ENCODE measurements at places on chromosomes 16 and 17.

DNA sequence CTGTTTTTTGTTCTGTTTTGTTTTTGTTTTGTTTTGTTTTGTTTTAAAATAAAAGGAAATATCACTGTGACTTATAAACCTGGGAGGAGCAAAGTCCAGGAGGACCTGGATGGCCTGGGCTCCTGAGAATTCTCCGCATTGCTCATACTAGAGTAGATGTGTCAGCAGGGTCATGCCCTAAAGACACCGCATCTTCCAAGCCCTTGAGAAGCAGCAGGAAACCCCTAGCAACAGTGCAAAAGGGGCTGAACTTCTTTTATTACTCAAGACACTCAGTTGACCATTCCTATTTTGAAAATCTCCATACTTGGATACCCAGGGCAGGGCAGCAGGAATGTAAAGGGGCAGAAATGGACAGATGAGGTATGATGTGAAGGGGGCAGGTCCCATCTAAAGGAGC lies 51.8 kb downstream of the SYT17 start:
- DNase-seq, result no peak

GRCh38 chr17:2803386-2803785 lies 7.1 kb downstream of the RAP1GAP2 start:
- no peak for DNase-seq

GRCh38 chr16:68005786-68006286 lies 6.6 kb upstream of the DPEP2 start:
- no peak for DNase-seq

GRCh38 chr16:7140899-7141298 lies 191.7 kb upstream of the RBFOX1 start:
- DNase-seq, result no peak

GRCh38 chr17:65959630-65960029 lies 232.3 kb downstream of the CEP112 start:
- no peak for DNase-seq

DNA sequence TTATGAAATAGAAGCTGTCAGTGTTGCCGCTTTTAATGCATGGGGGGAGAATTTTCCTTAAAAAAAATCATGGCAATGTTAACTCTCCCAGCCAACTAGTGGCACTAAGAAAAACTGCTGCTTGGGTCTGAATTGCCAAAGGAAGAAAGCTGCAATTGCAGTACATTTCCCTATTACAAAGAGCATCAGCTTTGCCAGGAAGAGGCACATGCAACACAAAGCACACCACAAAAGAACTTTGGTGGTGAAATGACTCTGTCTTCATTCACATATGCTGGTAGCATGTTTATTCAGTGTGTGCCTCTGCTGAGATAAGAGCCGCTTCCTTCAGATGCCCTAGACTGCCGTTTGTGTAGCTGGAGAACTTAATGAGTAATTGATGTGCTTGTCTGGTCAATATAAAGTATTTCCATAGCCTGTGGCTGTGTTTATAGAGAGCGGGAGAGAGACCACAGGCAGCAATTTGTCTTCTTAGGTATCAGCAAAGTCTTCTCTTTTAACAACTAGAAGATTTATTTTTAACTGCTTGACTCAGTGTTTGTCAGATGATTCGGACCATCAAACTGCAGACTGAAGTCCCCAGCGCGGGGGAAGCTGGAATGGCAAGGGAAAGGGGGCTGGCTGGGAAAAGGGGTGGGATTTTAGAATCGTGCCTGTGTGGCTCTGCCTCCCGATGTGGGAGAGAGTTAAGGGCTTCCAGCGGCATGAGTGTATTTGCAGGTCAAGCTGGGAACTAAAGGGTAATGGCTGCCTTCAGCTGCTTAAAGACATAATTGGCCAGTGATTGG lies 115.1 kb downstream of the MRTFB start:
- DNase-seq, result no peak

DNA sequence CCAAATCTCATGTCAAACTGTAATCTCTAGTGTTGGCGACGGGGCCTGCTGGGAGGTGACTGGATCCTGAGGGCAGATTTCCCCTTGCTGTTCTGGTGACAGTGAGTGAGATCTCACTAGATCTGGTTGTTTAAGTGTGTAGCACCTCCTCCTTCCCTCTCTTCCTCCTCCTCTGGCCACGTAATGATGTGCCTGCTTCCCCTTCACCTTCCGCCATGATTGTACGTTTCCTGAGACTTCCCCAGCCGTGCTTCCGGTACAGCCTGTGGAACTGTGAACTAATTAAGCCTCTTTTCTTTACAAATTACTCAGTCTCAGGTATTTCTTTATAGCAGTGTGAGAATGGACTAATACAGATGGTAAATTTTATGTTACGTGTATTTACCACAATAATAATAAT lies 49.2 kb downstream of the METTL16 start:
- DNase-seq, result no peak
